Stimulated activated CD4-positive, alpha-beta T cell treated with anti-CD3 and anti-CD28 coated beads, Interleukin-4, amount 100 ng/mL, for 1 hour (primary cell): ENCODE measurements at places on chromosomes 11 and 22.
A peak's percentile ranks its signal among the peaks of the same experiment; 100 is the strongest.

- DNase-seq, result no peak
These were observed 18.4 kb downstream of the CUL5 start for GRCh38 chr11:108027057-108027456.

GRCh38 chr11:65654375-65655349, 8.1 kb downstream of the RELA start:
- DNase-seq, result no peak

GRCh38 chr22:19875061-19875530, 20.4 kb upstream of the GNB1L start:
- no peak for DNase-seq

- DNase-seq, result no peak
These were observed 92.8 kb downstream of the FAR1 start for GRCh38 chr11:13761250-13761649.

GRCh38 chr22:42243802-42244060, 26.7 kb downstream of the TCF20 start:
- no peak for DNase-seq

- no peak for DNase-seq
These were observed 30.9 kb upstream of the NNMT start for GRCh38 chr11:114265122-114265878.

DNA sequence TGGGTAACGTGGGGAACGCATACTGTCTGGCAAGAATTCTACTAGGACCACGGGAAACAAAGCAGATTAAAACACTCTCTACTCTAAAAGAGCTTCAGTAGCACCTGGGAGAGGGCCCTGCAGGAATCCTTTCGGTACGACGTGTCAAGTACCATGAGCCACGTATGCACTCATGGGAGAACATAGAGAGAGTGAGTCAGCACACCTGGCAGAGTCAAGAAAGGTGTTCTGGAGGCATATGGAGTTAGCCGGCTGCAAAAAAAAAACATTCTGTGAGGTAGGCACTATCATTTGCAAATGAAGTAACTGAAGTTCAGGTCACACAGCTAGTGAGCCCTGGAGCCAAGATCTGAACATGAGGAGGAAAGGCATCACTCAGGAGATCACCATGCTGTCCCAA, 71.1 kb upstream of the BID start:
- no peak for DNase-seq

DNA sequence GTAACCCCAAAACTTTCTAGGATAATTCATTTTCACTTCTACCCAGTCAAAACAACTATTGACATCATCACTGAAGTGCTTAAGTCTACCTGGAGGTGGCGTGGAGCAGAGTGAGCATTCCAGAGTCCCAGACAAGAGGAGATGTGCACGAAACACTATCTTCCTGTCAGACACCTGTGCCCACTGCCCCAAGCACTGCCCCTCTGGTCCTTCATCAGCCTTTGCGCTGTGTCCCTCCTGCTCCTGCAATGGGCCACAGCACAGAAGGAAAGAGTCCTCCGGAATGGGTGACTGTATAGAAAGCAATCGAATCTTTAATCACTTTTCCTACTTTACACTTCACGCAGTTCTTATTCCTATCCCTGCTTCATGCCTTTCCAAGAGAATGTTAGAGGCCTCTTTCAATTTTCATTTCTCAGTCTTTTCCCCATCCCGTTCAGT, 512 bp upstream of the GRIA4 start:
- peak; percentile 2 for DNase-seq

DNA sequence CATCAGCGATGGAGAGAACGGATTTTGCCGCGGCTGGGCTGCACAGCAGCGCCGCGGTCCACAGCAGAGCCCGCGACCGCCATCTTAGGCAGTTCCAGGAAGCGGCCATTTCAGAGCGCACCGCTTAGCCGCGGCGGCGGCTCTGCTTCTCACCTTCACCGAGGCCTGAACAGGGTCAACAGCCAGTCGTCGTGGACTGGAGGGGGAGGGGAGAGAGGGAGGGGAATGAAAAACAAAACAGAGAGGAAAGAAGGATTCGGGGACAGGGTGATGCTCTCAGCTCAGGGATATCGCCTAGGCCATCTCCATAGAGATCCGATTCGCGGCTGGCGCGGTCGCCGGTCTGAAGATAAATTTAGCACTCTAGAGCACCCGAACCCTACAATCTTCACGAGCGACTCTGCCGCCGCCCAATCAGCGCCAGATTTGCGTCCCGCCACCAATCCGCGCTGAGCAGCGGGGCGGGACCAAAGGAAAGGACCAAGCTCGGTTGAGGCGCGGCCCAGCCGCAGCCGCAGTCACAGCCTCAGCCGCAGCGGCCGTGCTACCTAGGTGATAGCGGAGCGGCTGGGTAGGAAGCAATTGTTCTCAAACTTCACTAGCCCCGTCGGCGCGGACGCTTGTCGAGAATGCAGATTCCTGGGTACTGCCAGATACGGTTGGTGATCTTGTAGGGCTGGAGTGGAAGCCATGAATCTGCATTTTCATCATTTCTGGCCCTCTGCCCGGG, at the start of gene ZBED5:
Gene ZBED5, minus strand, starts transcription at position 345 of the 730 bp plus-strand sequence. CDS start 3,108 bp downstream, outside the sequence.
- peak; percentile 94 for DNase-seq

DNA sequence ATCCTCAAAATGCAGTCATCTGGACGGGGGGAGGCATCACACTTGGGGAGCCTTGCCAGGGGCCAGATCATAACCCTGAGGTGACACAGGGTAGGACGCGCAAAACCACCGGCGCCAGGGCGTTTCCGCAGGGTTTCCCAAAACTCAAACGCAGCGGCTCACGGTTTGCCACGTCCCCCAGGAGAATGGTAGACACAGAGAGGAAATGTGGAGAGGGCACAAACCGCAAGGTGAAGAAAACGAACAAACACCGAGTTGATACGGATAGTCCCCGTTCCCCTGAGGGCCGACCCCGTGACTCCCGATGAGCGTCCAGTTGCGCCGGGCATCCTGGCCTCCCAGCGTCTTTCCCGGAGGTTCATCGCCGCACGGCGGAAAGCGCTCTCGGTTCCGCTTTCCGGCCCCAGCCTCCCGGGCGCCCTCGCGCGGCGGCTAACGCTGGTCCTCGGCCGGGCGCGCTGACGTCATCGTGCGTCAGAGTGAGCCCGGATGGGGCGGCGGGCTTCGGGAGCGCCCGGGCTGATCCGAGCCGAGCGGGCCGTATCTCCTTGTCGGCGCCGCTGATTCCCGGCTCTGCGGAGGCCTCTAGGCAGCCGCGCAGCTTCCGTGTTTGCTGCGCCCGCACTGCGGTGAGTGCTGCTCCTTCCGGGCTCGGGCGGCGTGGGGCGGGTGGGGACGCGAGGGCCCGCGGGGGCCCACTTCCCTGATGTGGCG, at the start of gene BIRC2:
Gene BIRC2, plus strand, starts transcription at position 467 of the 714 bp plus-strand sequence. CDS start 2,641 bp downstream, outside the sequence.
- peak; percentile 97 for DNase-seq

DNA sequence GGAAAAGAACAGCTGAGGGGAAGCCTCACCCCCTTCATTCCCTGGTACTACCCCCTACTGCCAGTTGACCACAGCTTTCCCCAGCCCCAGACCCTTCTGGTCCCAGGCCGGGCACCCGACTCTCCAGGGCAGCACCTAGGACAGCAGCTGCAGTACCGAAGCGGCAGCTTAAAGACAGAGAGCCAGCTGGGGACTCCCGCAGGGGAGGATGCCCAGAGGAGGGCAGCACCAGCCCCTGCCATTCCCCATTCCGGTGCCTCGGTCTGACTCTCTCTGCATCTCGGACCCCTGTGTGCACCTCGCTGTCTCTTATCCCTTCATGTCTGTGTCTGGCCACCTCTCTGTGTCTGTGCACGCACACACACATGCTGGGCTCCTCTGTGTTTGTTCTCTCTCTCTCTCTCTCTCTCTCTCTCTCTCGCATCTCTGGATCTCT, 9.4 kb downstream of the IGSF9B start:
- peak; percentile 59 for DNase-seq

DNA sequence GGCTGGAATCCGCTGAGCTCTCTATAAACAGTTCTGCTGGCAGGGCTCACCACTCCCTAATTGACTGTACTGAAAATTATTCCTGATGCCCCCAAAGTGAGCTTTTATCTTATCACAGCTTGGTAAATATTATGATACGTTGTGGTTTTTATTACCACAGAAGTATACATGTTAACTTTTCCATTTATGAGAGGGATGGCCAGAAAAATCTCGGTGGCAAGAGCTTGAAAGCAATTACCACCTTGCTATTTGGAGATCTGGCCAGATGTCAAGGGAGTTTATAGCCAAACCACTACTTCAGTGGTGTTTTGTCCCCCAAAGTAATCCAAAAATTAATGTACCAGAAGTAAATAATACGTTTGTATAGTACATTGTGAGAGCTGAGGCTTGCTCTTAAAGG, 75.4 kb upstream of the RCN1 start:
- no peak for DNase-seq

DNA sequence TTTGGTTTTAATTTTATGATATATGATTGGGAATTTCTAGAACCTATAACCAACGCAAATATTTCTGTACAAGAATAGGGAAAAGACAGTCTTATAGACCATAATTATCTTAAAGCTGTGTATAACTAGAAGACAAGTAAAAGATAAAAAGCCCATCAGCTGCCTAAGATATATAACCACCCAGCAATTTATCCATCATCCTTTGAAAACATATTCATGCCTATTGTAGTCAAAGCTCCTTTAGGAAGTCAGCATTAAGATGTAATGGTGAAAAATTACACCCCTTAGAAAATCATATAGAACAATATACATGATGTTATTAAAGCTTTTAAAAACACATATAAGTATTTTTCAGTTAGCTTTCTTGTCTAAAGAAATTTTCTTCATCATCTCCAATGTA, 46.4 kb downstream of the ELP4 start:
- DNase-seq, result no peak

DNA sequence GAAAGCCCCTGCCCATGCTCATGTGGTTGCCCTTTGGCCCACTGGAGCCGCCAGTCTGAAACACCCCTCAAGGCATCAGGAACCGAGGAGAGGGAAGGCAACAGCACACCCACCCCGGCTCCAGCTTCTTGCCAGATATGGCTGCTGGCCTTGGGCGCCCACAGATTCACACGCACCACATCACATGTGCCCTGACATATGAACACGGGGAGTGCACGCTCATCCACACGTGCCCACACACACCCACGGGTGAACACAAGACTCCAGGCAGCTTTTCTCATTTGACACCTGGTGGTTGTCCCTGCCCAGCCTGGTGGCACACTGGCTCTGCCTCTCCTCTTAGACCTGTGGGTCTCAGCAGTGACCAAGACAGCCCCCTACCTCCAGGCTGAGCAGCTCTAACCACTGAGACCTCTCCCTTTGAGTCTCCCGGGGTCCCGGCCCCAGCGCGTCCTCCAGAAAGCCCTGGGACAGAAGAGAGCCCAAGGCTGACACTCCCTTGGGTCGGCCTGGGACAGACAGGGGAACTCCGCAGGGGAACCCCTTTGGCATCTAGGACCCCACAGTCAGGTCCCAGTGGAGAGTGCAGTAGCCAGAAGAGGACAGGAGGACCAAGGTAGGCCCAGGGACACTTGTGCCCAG, 2.7 kb upstream of the MAPK12 start:
- no peak for DNase-seq

- no peak for DNase-seq
These were observed 7.3 kb downstream of the GRAP2 start for GRCh38 chr22:39908136-39908535.
